ENCODE measurements at places on chromosomes 16 and 17.
A peak's percentile ranks its signal among the peaks of the same experiment; 100 is the strongest.

DNA sequence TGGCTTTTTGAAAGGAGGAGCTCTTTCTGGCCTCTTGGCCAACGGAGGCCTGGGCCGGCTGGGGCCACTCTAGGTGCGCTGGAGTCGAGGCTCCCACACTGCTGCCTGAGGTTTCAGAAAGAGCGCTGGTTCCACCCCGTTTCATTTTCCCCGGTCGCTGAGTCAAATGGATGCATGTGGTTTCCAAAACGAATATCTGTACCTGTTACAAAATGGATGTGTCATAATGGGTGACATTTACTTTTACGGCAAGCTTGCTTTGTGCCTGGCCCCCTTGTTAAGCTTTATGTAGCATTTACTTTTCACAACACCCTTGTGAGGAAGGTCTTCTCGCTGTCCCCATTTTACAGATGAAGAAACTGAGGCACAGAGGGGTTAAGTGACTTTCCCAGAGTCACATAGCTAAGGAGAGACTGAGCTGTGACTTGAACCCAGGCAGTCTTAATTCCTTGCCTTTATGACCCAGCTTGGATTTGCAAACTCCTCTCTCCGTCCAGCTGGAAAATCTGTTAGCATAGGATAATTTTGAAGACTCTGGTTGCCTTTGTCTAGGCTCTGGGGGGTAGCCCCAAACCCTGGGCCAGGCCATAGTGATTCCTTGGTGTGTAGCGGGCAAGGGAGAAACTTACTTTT is 10.6 kb downstream of the KSR1 start:
- DNase-seq: peak; percentile 74

GRCh38 chr16:10984509-10984908 is 40.1 kb downstream of the CLEC16A start:
- no peak for DNase-seq

DNA sequence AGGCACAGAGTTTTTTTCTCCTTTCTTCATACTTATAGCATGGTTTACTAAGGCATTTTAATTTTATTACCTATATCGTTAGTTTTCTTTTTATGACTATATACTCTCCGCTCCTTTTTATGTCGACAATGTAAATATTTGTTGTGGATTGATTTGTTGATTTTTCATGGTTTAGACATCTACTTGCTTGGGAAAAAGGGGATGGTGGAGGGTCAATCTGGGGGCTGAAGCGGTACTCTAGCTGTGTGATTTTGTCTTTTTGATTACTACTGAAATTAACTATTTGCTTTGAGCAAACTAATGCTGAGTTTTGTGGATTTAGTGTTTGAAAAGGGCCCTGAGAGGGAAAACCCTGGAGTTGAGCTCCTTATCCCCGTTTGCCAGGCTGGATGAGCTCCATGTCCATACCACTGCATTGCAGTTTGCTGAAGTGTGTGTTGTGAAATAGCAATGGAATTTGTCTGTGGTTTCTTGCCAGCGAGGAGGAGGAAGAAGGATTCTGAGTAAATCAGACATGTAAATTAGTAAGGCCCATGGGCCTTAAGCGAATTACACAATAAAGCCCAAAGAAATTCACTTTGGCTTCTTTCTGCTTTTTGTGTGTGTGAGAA is 72.0 kb downstream of the FTO start:
- DNase-seq: peak; percentile 79

DNA sequence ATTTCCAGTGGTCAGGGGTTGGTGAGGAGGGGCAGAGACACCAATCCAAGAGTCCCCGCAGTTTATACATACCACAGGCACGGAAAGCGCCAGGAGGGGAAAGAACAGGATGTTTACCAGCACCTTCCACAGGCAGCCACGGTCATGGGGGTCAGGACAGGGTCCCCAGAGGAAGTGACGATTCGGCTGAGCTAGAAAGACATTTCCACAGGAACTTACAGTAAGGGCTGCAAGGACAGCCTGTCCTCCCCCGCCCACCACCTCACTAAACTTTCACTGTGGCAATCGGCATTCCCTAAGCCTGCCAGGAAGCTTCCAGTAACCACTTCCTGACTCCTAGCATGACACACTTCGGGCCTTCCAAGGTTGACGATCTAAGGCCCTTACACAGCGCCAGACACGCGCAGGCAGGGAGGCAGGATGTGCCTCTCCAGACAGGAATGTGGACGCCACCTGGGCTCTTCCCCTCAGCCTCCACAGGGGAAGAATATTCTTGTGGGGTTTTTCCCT is 1.2 kb upstream of the MT2A start:
- DNase-seq: peak; percentile 53

GRCh38 chr17:41653421-41653820 is 29.0 kb upstream of the KRT17 start:
- DNase-seq: no peak

- DNase-seq: peak; percentile 21
These were observed 46.7 kb downstream of the WNT3 start for GRCh38 chr17:46771561-46772474.

GRCh38 chr17:44254361-44255095 is 13.4 kb downstream of the SLC4A1 start:
- no peak for DNase-seq

DNA sequence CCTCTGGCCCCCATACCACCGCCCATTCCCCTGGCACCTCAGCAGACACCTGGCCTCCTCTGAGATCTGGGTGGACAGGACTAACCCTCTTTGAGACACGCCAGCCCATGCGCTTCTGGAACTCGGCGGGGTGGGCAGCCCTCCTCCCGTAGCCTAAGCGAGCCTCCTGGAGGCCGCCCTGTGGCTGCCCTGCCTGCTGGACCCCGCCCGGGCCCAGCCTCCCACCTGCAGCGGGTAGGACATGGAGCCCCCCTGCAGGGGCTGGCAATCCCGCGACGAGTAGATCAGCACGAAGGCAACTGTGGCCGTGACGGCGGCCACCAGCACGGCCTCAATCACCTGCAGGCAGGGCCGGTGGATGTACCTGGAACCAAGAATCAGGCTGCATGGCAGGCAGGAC is 8.2 kb upstream of the CCDC154 start:
- DNase-seq: no peak

Data from KBM-7 (cell line).